Activated CD4-positive, alpha-beta T cell treated with anti-CD3 and anti-CD28 coated beads, Interleukin-2, amount 50 U/mL, for 4 hours (primary cell): ENCODE measurements at places on chromosomes 5 and 9.

DNA sequence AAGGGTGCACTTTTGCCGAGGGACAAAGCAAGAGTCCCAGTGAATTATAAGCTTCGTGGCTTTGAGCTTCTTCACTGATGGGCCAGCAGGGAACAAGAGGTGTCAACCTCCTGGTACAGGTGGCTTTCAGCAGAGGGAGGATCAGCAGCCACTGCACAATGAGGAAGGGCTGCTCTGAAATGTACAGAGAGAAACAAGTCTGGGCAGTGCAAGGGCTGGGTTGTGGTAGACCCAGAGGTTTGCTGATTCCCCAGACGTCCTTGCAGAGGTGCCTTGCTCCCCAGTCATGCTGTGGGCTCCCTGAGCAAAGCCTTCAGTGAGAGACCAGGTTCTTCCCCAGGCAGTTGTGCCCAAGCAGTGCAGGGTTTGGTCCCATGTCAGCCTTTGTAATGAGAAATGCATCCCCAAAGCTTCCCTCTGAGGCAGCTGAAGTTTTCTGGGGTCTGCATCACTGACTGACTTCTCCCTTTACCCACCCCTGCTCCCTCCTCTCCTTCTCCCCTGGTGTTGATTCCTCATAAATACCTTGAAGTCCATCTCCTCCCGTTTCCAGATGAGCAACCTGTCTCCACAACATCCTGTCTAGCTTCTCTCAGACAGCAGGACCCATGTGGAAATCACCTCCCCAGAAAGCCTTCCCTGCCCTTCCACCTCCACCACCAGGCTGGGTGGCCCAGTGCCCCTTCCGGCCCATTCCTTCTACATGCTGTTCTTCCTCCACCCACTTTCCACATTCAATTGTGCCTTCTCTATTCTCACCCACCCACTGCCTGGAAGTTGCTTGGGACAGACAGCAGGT lies 599.6 kb upstream of the ADAMTS16 start:
- no peak for DNase-seq

GRCh38 chr9:134676886-134677285 lies 35.3 kb downstream of the COL5A1 start:
- no peak for DNase-seq

DNA sequence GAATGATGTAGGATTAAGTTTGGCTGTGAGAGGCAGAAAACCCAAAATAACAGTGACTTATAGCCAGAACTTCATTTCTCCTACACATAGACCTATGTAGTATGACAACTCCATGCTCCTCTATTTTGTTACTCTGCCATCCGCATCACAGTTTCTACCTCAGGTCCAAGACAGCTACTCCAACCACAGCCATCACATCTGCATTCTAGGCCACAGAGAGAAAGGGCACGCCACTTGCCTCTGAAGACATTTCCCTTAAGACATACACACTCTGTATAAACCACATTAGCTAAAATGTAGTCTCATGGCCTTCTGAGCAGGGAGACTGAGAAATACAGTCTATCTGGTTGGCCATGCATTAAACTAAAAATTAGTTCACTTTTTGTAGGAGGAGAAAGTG lies 10.0 kb downstream of the SPINK4 start:
- DNase-seq = no peak

- DNase-seq = no peak
Measured at GRCh38 chr5:109448838-109449237, 39.1 kb upstream of the PJA2 start.

DNA sequence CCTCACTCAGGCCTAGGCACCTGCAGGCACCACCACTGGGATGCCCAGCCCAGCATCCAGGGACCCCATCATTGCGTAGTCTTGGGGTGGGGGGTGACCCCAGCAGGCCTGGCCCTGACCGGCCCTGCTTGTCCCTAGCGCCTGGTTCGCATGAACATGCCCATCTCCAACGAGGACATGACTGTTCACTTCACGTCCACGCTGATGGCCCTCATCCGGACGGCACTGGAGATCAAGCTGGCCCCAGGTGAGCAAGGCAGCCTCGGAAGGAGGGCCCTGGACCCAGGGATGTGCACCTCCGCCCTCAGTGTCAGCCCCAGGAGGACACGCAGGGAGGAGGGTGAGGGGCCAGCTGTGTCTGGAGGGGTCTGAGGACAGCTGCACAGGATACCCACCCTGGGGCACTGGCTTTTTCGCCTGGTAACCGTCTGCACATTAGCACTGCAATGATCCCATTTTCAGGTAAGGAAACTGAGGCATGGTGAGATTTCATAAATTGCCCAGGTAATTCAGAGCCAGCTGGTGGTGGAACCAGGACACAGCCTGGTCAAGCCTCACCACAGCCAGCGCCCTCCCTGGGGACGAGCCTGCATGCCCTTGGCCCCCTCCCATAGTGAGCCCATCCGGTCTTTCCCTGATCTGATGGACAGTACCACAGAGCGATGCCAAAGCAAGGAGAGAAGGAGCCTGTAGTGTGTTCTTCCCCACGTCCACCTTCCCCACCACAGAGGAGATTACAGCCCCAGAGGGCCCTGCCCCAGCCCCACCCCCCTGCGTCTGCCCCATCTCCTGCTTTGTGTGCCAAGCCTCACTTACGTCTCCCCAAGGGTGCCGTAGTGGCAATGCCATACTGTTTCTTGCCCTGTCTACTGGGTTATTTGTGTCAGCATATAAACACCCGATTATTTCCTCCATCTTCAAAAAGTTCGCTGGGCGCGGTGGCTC lies 228.3 kb downstream of the CACNA1B start:
- no peak for DNase-seq

- DNase-seq = peak; percentile 5
Measured at GRCh38 chr5:123371575-123372179, 51.5 kb downstream of the CEP120 start.

- DNase-seq = no peak
Measured at GRCh38 chr9:118896324-118897000, 472.8 kb downstream of the BRINP1 start.

- DNase-seq = no peak
Measured at GRCh38 chr5:96259151-96259772, 173.8 kb downstream of the PCSK1 start.

DNA sequence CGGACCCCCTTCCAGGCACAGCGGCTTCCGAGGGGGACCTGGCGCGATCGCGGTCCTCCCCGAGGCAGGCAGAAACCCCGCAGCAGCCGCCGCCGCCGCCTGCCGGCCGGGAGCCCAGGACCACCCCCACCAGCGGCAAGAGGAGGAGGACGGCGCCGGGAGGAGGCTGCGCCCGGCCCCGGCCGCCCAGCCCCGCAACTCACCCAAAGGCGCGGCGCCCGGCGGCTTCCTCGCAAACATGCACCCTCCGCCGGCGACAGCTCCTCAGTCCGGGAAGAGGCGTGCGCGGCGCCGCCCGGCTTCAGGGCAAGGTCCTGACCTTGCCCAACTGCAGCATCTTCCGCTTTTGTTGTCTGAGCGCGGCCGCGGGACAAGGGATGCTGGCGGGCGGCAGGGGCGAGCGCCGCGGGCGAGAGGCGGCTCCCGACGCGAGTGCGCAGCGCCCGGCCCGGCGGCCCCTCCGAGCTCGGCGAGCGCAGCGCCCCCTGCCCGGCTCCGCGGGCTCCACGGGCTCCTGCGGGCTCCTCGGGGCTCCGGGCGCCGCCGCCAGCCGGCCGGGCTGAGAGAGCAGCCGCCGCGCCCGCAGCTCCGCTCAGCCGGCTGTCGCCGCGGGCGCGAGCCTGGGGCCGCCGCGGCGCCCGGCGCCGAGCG lies 507 bp downstream of the CTNND2 start:
- no peak for DNase-seq

DNA sequence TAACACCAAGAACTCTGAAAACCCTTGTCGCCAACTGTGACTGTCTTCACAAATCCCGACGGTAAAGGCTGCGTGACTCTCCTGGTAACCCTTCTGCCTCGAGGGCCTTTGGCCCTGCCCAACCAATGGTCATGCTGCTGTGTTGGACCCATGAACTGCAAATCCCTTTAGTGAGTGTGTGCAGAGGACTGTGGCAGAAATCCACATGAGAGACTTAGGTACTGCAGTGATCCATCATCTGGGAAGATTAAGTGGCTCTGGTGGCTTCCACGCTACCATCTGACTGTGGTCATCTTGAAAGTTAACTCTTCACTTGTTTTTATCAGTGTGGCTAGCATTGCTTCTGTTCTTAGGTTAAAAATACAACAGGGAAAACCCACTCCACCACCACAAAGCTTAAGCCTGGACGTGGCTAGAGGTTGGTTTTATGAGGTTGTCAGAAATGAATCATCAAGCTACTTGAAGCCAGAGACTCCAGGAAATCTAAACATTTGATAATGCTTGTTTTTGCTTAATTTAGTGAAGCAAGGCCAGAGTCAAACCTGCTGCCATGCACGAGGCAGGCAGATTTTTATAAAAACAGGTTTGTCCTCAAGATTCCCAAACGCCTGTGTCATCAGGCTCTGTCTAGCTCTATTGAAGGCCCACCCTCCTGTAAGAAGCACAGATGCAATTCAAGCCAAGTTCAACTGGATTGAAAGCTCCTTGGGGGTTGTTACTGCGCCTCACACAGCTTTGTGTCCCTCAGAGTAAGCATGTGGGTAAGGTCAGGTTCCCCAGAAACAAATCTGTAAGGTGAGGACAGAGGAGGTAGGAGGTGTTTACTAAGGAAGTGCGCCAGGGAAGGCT lies 52.7 kb upstream of the ERCC6L2 start:
- DNase-seq = no peak

DNA sequence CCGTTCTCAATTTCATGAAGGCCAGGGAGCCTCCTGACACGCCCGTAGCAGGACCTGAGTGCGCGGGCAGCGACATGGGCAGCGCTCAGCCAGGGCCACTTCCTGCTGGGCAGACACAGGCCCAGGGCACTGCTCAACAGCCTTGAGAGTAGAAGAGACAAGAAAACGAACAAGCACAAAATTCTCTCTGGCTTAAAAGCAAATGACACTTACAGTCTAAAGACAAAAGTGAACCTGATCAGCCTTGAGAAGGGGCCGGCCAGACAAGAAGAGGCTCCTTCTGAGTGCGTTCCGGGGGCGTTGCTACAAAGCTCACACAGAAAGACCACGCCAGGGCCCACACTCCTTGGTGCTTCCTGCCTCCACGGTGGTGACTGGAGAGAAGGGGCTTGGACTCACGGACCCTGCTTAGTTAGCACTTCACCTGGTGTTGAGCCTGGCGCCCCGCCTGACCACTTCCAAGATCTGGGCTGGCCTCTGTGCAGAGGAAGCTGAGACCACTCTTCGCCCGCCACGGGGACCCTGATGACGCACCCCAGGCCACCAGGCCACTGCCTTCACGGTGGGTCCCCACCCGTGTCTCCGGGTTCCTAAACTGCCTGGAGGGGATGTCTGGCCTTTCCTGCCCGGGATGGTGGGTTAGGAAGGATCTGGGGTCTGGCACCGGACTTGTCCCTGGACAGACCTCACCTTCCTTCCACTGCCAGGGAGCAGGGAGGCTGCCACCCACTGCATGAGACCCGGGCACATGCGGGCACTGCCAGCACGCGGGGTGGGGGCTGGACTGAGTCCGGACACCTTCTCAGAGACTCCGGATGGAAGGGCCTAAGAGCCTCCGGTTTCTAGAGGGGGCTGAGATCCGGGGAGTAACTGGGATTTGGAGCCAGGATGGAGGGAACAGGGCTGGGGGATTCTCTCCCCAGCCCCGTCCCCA lies 1.3 kb downstream of the SLC12A7 start:
- no peak for DNase-seq

GRCh38 chr5:168316139-168316578 lies 24.7 kb downstream of the WWC1 start:
- DNase-seq = no peak

DNA sequence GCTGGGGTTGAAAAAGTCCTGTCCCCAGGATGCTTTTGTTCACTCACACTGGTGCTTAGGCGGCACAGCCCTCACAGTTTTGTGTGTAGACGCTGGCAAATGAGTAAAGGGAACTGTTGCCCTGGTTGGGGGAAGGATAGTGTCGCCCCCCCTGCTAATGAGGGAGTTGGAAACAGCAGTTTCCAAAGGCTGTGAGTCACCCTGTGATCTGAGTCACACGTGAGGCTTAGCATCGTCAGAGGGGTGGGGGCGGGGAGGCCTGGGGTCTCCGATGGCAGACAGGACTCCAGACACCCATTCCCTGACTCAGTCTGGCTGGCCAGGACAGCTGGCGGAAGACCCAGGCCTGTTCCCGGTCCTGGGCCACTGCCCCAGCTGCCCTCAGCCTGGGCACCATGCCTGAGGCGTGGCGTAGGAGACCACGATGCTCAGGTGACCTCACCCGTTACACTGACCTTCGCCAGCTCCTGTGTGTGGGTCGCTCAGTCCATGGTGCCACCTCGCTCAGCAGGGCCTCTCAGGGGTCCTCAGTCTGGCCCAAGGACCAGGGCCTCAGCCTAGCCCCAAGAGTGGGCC lies 2.9 kb downstream of the DNAJB5 start:
- DNase-seq = peak; percentile 56

DNA sequence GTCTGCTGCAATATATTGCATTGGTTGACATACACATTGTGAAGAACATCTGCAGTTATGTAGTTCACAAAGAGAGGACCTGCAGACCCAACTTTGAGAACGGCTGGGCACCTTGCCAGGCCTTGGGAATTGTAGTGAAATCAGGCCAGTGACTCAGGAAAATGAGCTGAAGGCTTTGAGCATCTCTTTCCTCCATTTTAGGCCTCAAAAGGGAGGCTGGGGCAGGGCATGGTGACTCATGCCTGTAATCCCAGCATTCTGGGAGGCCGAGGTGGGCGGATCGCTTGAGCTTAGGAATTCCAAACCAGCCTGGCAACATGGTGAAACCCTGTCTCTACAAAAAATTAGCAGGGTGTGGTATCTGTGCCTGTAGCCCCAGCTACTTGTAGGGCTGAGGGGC lies 1.4 kb upstream of the IPPK start:
- no peak for DNase-seq

- DNase-seq = no peak
Measured at GRCh38 chr9:135865531-135865930, 41.8 kb downstream of the CAMSAP1 start.

DNA sequence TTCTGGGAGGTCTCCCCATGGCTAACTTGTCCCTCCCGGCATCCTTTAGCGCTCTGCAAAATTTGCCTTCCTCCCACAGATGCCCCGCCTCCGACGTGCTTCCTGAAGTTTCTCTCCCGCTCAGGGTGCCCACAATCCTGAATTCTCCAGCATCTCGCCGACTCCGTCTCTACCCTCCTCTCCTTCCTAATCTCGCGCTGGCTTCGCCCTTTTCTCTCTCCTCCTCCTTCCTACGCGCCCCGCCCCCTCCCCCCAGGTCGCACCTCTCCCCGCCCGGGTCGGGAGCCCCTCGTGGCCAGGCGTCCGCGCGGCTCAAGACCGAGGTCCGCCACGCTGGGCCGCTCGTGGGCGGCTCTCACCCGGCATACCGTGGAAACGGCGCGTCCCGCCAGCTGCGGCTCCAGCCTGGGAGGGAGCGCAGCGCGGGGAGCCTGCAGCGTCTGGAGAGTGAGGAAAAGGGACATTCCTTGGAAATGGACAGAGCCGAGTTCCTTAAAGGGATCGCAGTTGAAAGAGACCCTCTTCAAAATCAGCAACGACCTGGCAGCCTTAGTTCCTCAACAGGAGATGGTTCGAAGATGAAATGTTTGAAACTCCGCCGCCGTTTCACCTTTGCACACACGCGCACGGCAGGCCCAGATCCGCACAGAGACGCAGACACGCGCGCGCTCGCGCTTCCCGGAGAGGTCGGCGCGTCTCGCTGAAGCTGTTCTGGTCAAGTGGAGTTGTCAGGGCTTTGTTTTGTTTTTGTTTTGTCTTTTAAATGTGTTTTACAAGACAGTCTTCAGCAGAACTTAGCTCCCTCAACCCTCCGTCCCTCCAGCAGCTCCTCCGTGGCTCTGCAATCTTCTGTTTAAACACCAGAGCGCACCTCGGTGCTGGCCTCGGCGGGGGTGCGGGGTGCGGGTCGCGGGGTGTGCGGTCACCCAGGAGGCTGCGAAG lies 5.0 kb upstream of the IRX2 start:
- no peak for DNase-seq
